ENCODE measurements at places on chromosomes 6 and 20.

- no peak for DNase-seq
Measured at GRCh38 chr6:40937491-40937890, 101.5 kb downstream of the UNC5CL start.

DNA sequence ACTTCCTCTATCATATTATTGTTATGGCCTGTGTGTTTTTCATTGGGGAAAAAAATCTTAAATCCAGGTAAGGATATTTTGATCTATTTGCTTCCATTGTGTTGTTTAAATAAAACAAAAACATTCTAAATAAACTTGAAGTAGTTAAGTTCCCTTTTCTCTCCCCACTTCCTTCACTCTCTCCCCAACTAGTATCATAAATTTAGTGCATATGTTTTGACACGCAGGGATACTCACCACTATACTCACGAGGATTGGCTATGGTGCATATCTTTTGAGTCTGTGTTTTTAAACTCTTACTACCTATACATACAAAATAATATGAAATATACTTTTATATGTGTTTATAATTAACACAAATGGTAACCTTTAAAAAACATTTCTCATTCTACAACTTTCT lies 5.2 kb downstream of the TTLL9 start:
- no peak for DNase-seq

DNA sequence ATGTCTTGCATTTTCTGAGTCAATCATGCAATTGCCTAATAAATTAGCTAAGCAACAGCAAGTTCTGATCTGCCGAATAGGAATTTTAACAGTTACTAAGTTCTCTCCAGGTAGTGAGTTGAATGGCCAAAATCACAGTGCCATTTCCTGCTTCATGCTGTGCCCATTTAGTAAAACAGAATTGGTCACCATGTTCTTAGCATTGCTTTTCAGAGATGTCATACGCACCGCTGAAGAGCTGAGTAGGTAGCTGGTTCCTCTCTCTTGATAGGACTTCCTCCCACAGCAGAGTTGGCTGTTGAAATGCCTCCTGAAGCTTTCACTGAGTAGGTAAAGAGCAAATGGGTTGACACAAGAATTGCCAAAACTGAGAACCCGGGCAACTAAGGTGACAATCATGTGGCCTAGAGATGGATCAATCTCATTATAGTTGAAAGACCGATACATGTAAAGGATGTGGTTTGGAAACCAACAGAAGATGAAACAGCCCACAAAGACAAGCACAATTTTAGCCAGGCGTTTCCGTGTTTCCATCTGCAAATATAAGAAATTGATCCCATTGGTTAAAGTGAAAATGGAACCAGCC lies 57.1 kb upstream of the GJE1 start:
- no peak for DNase-seq

DNA sequence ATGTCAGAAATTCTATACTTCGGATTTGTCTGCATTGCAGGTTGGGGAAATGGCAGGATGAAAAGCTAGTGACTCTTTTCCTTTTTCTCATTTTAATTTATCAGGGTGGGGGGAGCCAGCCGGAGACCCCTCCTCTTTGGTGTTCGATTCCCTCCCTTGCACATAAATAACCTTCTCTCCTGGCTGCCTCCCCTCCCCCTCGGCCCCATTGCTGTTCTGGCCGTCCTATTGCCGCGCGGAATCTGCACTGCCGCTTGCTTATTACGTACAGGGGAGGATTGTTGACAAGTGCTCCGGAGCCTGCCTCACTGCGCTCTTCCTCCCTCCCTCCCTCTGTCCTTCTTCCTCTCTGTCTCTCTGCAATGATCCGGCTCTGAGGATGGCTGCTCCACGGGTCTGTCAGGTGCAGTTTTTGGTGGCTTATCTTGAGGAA lies 154.7 kb downstream of the JARID2 start:
- DNase-seq, result peak; percentile 86

DNA sequence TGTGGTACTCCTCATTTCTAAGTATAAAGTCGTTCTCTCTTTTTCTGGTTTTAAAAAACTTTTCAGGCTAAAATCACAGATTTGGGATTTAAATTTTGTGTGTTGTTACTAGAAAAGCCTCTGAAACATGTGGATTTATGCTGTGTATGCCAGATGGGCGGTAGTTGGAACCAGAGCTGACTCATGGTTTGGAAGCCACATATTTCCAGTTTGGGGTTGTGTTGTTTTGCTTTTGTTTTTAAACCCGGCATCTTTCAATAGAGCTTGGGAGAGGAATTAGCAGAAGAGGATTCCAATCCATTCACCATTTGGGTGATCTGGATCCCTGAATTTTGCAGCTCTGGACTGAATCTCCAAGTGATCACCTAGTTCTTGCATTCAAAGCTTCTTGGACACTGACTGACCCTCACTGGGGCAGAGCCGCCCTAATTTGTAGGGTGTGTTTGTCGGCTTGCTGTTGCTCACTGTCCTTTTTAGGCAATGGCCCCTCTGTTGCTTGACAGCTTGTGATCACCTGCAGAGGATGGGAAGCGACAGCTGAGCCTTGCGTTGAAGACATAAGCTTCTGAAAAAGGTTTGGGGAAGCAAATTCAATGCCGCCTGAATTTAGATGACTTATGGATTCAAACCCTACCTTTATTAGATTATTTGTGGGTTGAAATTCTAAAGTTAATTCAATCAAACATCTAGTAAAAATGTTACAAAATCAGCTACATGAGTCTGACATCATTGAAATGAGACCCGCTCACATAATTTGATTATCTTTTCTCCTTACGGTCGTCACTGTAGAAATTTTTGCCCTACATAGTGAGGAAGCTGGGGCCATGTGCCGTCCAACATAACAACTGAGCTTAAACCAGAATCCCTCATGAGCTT lies 79.9 kb upstream of the CD83 start:
- DNase-seq, result no peak

DNA sequence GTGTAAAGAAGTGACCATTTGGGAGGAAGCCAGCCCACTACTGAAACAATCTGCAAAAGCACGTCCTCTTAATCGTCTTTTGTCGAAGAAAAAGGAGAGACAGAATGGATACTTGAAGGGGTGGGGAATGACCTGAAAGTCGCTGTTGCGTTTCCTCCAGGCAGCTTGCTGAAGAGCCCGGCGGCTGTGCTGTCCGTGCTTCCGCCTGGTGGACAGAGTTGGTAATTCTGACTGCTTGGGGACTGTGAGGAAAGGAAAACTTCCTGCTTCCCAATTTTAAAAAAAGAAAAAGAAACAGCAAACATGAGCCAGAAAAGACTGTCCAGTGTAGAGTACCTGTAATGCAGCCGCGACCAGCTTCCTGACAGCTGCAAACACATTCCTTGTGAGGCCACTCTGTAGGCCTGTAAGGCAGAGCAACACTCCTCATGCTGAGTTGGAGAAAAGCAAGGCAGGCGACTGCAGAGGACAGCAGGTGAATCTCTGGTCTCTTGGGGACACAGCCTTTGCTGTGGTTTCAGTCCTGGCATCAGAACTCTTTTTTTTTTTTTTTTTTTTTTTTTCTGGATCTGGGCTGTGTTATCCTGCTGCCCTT lies 251.1 kb upstream of the TBX18 start:
- DNase-seq, result peak; percentile 6

GRCh38 chr6:164085091-164086075 lies 670.9 kb downstream of the QKI start:
- no peak for DNase-seq

DNA sequence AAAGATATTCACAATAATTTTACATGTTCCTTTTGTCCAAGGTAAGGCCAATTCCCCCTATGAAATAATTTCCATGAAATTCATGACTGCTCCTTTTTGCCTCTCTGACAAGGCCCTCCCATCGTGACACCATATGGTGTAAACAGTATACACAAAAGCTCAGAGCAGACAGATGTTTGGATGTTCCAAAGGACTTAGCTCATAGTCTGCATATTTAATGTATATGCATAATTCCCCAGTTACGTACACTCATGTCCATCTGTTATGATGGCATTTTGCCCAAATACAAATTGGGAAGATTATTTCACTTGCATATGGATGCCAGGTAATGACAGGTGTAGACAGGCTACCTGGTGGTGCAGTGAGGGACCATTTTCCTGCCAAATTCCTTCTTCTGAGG lies 376.5 kb downstream of the KHDRBS2 start:
- no peak for DNase-seq

DNA sequence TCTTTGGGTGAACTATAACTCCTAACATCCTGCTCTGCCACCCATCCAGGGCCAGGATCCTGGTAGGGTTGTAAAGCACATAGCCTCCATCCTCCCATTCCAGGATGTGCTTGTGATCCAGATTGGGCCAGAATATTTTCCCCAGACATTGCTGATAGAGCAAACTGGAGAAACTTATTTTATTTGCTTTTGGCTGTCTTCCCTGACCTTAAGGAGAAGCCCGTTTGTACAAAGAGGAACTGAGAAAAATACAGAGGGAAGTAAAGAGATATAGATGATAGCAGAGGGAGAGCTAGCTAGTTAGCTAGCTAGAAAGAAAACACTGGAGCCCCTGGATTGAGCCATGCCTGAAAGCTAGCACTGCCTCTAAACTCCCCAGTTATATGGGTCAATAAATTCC lies 9.0 kb upstream of the HDAC2 start:
- DNase-seq, result no peak

- DNase-seq, result peak; percentile 8
Measured at GRCh38 chr6:148422085-148422484, 79.4 kb downstream of the SASH1 start.

DNA sequence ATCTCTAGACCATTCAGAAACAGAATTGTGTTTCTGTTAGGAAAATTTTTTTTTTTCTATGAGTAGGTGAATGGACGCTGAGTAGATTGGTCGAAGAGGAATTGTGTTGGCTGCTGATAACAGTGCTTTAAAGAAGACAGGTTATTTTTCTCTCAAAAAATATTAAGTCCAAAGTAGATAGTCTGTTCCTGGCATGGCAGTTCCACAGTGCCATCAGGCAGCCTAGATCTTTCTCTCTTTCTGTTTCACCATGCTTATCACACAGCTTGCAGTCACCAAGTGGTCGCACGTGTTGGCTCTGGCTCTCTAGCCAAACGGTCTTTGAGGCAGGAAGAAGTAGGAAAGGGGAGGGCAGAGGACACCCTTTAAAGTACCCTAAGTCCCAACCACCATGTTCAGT lies 22.4 kb upstream of the SERINC3 start:
- no peak for DNase-seq

GRCh38 chr6:136550330-136551071 lies at the start of gene MAP7:
Gene MAP7, minus strand, starts transcription at chr6:136550422. Its CDS starts 14 bp downstream, at chr6:136550408.
- DNase-seq, result peak; percentile 70

- DNase-seq, result no peak
Measured at GRCh38 chr6:56021943-56022342, 146.6 kb upstream of the BMP5 start.

DNA sequence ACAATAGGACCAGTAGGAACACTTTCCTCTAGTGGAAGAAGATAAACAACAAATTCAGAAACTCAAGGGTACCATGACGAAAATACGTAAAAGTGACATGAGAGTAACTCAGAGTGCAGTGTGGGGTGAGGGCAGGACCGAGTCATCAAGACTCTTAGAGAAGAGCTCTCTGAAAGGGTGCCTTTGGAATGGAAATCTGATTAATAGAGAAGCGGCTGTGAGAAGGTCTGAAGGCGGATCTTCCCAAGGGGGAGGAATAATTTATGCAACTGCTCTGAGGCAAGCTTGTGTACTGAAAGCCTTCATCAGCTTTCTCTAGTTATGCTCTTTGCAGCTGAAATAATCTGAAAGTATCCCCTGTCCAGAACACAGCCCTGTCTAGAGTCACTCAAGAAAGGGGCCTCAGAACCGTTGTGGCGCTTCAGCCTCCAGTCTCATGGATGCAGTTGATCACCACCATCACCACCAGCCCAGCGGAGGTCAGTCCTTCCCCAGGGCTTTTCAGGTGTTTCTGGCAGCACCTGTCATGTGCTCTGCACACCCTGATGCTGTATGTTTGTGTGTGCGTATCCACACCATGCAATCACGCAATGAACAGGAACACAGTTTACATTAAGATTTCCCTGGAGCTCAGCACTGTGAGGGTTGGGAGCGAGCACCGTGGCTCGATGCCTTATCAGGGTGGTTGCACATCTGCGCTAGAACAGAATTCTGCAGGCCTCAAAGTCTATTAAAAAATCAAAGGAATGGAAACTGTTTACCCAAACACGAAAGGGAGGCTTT lies 396.5 kb downstream of the SMOC2 start:
- no peak for DNase-seq

GRCh38 chr6:43186706-43187105 lies 4.7 kb downstream of the CUL9 start:
- DNase-seq, result no peak

DNA sequence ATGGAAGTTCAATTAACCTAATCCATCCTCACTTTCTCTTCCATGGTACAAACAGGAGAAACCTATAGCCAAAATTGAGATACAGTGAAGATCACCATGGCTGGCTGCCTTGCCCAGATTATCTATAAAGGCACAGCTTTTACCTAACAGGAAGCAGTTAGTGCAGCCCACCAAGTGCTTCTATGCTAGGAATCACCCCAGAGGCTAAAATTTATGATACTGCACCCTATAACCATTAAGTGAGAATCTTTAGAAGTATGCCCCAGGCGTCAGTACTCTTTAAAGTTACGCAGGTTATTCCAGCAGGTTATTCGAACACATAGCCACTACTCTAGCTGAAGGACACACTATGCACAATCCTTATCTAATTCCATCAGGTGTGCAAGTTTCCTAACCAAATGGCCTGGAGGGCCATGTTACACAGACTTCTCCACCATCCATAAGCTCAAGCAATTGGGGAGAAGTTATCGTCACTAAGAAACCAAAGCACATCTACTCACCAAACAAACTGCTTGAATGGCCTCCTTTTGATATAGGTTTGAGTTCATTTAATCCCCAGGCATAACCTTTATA lies 43.1 kb downstream of the MAN1A1 start:
- no peak for DNase-seq

DNA sequence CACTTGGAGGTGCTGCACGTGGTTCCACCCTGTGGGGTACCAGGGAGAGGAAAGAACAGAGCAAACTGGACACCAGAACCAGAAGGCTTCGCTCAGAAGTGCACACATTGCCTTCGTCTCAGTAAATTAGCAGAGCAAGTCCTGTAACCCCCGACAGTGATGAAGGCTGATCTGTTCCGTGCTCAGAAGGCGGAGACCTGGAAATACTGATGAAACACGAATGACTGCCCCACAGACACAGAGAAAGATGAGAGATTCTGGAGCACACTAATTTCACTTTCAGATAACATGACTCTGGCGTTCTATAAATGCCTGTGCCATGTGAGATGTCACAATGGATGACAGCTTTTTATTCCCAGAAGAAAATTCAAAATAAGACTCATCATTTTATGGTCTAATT lies 44.2 kb upstream of the CCR6 start:
- DNase-seq, result no peak

DNA sequence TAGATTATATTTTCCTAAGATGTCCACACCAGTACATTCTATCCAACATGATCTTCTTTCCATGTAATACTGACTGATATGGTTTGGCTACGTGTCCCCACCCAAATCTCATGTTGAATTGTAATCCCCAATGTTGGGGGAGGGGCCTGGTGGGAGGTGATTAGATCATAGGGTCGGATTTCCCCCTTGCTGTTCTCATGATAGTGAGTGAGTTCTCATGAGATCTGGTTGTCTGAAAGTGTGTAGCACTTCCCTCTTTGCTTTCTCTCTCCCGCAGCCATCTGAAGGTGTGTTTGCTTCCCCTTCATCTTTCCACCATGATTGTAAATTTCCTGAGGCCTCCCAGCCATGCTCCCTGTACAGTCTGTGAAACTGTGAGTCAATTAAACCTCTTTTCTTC lies 12.2 kb upstream of the HBS1L start:
- DNase-seq, result no peak

Data from NCI-H2029 (cell line).